ENCODE measurements at places on chromosomes 12 and 14. TPM values are rescaled to one million over a fixed set of nuclear protein-coding genes. Genes with fewer than 3 reads are reported as not detected.

DNA sequence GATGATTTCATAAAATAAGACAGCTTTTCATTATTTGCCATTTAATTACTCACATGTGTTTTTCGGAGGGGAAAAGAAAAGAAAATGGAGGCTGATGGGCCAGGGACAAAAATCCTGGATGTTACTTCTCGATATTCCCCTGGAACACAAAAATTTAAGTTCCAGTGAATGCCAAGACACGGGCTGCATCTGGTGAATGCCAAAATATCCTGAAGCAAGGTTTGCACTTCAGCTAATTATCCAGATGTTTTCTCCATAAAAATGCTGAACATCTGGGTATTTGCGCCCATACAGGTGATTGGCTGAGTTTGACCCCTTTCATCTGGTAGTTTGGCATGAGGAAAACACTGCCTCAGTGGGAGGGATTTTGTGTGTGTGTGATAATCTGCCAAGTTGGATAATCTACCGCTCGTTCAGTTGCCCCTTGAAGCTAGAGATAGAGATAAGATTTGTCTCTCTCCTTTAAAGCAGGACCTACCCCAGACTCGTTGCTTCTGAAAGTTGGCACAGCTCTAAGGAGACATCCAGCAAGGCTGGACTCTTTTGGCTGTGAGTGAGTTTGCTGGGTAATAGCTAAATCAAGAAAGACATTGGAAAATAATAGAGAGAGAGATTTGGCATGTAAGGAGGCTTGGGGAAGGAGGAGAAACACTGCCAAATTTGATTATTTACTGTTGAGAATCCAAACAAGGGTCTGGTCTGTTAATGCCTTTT lies 390.0 kb downstream of the EGLN3 start:
- H3K4me3 ChIP-seq, result no peak overlapping the region
- H3K27me3 ChIP-seq, result no peaks in the 10 kb centered on the region
- no peaks in the 10 kb centered on the region for H3K4me1 ChIP-seq
- H3K36me3 ChIP-seq, result no peaks in the 10 kb centered on the region

GRCh38 chr12:130486891-130487416 lies 149.3 kb downstream of the PIWIL1 start:
- H3K36me3 ChIP-seq, result no peaks in the 10 kb centered on the region
- H3K4me1 ChIP-seq, result no peaks in the 10 kb centered on the region
- no peaks in the 10 kb centered on the region for H3K27me3 ChIP-seq
- no peak for DNase-seq
- no peak overlapping the region for H3K27ac ChIP-seq

DNA sequence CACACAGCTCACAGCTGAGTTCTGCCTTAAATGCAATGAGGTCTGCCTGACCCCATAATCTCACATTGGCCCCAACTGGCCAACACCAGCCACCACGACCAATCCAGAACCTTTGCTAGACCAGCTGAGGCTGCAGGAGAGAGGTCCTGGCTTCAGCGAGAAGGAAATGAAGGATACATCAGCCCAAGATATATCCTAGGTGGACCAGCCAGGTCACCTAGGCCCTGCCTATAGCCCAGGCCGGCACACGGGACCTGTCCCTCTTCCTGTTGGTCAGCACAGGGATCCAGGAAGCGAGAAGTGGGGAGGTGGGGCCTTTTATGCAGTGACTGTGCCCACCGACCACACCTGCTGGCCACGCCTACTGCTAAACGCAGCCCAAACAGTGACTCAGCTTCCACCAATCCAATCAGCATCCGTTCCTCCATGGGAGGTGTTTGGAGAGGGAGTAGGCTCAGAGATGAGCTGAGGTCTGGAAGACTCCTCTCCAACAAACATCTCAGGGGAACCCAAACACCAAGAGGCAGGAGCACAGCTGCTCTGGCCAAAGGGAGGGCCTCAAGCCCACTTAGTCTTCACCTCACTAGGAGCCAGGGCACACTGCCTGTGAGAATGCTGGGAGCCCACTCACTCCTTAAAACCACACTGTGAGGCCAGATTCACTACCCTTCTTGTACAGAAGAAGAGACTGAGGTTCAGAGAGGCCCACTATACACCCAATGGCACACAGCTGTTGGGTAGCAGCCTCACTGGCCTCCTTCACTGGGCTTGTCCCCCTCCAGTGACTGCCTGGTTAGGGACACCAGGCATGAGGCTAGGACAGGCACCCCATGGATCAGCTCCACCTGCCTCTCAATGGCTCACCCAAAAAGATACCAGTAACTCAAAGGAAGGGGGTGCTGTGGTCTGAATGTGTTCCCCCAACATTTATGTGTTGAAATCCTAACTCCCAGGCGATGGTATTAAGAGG lies 51.3 kb upstream of the PPP2R5C start:
- H3K27ac ChIP-seq, result no peak overlapping the region
- peaks cover 10% of the 10 kb centered on the region for H3K27me3 ChIP-seq
- H3K4me3 ChIP-seq, result no peak overlapping the region
- H3K36me3 ChIP-seq, result no peaks in the 10 kb centered on the region
- DNase-seq, result no peak

DNA sequence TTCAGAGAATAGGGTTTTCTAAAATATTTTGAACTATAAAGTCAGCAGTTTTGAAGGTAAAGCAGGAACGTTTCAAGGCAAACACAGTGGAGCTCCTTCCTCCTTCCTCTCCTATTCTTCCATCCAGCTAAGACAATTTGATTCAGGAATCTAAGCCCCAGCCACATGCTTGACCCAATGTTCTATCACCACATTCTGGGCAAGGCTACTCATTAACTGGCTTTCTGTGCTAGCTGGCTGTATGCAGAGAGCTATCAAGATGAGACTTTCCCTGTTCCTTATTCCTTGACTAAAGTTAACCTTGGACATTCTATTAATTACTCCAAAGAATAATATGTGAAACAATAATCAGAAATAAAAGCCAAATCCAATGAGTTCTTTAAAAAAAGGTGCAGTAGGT lies 266.9 kb downstream of the NOVA1 start:
- no peak overlapping the region for H3K4me3 ChIP-seq
- H3K36me3 ChIP-seq, result no peaks in the 10 kb centered on the region
- H3K27ac ChIP-seq, result no peak overlapping the region
- no peaks in the 10 kb centered on the region for H3K4me1 ChIP-seq

DNA sequence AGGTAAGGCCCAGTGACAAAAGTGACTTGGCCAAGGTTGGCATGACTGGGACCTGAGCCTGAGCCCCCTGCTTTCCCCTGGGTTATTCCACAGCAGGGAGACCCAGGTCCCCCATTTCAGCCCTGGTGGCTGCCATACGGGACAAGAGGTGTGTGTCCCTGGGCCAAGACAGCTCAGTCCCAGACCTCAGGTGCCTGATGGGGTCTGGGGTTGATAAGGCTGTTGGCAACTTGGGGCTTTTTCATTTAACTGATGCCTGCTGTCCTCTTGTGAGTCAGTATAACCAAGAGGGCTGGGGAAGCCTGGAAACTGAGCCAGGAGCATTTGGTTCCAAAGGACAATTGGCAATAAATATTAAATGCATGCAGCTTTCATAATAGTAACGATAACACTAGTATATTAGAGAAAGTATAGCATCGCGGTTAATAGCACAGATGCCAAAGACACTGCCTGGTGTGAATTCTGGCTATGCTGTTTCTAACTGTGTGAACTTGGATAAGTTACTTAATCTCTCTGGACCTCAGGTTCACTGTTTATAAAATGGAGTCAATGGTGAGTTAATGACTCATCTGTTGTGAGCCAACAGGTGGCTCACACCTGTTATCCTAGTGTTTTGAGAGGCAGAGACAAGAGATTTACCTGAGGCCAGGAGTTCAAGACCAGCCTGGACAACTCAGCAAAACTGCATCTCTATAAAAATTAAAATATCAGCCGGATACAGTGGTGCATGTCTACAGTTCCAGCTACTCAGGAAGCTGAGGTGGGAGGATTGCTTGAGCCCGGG lies 898 bp downstream of the SDSL start:
- H3K4me1 ChIP-seq, result peaks cover 6% of the 10 kb centered on the region
- no peak overlapping the region for H3K27ac ChIP-seq
- no peaks in the 10 kb centered on the region for H3K27me3 ChIP-seq
- peak overlapping the region; percentile 52 for H3K4me3 ChIP-seq
- no peak for DNase-seq

DNA sequence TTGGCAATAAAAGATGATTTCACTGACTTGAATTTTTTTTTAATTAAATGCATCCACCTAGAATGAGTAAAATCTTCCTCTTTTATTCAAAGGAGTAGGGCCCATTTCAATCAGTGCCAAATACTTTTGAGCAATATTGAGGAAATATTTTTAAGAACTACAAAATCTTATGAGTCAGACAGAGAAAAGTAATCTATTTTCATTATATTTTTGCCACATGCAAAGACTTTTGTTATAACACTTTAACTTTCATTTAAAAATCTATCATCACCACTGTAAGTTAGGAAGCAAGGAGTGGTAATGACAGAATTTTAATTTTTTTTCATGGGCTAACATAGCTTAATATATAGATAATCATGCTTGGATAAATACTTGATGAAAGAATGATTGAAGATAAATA lies 345.2 kb upstream of the KITLG start:
- H3K4me1 ChIP-seq, result no peaks in the 10 kb centered on the region
- H3K27me3 ChIP-seq, result no peaks in the 10 kb centered on the region
- H3K36me3 ChIP-seq, result no peaks in the 10 kb centered on the region
- H3K27ac ChIP-seq, result no peak overlapping the region
- no peak overlapping the region for H3K4me3 ChIP-seq
- no peak for DNase-seq

GRCh38 chr12:50699940-50700339 lies 64.0 kb upstream of the ATF1 start:
- H3K36me3 ChIP-seq, result peaks cover 52% of the 10 kb centered on the region
- no peak for DNase-seq
- no peak overlapping the region for H3K27ac ChIP-seq
- H3K27me3 ChIP-seq, result no peaks in the 10 kb centered on the region
- no peaks in the 10 kb centered on the region for H3K4me1 ChIP-seq

DNA sequence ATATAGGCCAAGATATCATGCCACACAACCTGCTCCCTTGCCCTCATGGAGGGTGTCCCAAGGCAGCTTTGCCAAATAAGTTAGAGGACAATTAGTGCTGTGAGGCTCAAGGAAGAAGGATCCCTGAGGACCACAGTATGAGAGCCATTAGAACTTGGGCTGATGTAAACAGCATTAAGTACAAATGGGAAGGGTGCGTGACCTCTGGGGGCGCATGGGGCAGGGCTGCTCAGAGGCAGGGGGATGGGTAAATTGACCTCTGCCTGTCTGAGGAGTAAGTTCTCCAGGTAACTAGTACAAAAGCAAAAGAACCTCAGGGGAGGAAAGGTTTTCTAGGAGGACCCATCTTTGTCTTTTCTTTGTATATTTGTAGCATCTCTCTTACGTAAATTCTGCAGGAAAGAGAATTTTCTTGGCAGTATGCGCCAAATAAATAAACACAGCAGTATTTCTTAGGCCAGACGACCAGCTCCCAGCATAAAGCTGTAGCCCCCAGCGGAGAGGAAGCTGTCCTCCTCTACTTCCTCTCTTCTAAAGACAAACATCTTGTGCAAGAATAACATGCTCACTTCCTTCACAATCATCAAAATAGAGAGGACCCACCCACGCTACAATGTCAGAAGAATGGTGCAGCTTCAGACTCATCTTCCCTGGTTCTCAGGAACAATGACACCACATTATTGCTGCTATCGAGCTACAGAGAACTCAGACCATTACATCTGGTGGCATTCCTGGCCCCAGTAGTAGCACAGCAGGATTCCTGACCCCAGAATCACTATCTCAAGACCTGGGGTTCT lies 16.4 kb upstream of the VWF start:
- H3K4me1 ChIP-seq, result no peaks in the 10 kb centered on the region
- H3K27ac ChIP-seq, result peak overlapping the region; percentile 18
- no peaks in the 10 kb centered on the region for H3K27me3 ChIP-seq
- no peaks in the 10 kb centered on the region for H3K36me3 ChIP-seq
- no peak overlapping the region for H3K4me3 ChIP-seq

DNA sequence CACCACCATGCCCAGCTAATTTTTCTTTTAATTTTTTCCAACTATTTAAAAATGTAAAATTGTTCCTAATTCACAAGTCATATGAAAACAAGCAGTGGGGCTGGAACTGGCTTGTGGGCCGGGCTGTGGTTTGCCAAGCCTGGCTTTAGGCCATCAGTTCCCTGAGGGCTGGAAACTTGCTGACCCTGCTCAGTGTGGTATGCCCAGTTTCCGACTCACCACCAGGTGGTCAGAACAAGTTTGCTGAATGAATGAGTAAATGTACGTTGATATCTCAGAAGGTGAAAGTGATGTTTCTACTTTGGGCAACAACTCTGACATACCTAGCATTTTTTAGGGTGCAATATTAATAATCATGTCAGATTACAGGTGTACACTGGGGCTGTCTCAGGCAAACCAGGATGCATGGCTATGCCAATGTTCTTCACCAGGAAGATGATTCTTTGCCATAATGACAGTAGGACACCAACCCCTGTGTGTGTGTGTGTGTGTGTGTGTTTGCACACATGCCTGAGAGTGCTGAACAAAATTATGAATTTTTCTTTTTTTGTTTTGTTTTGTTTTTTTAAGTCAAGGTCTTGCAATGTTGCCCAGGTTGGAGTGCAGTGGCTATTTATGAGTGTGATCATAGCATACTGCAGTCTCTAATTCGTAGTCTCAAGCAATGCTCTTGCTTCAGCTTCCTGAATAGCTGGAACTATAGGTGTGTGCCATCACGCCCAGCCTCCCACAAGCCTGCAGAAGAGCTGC lies 106.1 kb downstream of the PTPN11 start:
- no peak for DNase-seq
- H3K4me3 ChIP-seq, result no peak overlapping the region
- H3K27me3 ChIP-seq, result no peaks in the 10 kb centered on the region
- H3K36me3 ChIP-seq, result no peaks in the 10 kb centered on the region
- H3K27ac ChIP-seq, result no peak overlapping the region

- H3K36me3 ChIP-seq, result peaks cover 21% of the 10 kb centered on the region
- DNase-seq, result no peak
- H3K4me3 ChIP-seq, result no peak overlapping the region
- peak overlapping the region; percentile 30 for H3K27ac ChIP-seq
- H3K27me3 ChIP-seq, result no peaks in the 10 kb centered on the region
These were observed 188.3 kb upstream of the BCL2L14 start for GRCh38 chr12:11882301-11883019.

GRCh38 chr12:12941450-12942350 lies 10.3 kb downstream of the GPRC5D start:
- no peaks in the 10 kb centered on the region for H3K4me1 ChIP-seq
- no peak overlapping the region for H3K4me3 ChIP-seq
- no peaks in the 10 kb centered on the region for H3K27me3 ChIP-seq

DNA sequence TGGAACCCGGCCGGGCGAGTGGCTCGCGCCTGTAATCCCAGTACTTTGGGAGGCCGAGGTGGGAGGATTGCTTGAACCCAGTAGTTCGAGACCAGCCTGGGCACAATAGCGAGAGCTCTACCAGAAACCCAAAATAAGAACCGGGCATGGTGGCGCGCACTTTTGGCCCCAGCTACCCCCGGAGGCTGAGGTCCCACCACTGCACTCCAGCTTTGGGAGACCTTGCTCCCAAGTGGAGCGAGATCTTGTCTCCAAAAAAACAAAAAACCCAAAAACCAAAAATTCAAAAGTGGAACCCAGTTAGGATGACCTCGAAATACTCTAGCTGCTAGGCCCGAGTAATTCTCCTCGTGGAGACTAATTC lies 769 bp upstream of the VTI1B start:
- peak overlapping the region; percentile 96 for H3K27ac ChIP-seq
- no peak for DNase-seq
- peak overlapping the region; percentile 86 for H3K4me3 ChIP-seq

MGAT2 gene
- total RNA-seq, result 37.4 TPM

ADGRD1 gene
- 46.9 TPM for total RNA-seq

SCNN1A gene
- total RNA-seq, result 14.3 TPM

GPD1 gene
- total RNA-seq, result 12.2 TPM

NINJ2 gene
- 24.1 TPM for total RNA-seq

IRAK3 gene
- total RNA-seq, result 35.9 TPM

TMEM119 gene
- total RNA-seq, result 251 TPM
